H4 (cell line): ENCODE measurements at places on chromosomes 7 and 10. TPM values are rescaled to one million over a fixed set of nuclear protein-coding genes. Genes with fewer than 3 reads are reported as not detected.

Gene PTF1A
- not detected in 2 replicates for total RNA-seq

GRCh38 chr10:3977761-3978160, 192.8 kb upstream of the KLF6 start:
- no peak for DNase-seq

DNA sequence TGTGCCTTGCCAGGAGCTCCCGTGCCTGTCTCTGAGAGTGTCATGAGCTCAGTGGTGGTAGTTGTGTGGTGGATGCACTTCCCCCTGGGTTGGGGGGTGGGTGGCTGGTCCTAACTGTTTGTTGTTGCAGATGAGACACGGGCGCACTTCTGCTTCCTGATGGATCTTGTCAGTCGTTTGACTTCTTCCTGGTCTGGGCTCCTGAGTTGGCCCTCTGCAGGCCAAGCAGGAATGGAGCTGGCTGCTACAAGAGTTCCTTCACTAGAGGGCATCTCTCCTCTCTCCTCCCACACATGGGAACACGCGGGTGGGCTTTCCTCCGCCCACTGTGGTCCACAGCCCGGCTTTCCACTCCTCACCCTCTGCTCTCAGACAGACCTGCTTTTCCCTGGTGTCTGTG, 82.0 kb downstream of the BMS1 start:
- no peak for DNase-seq

Gene TRIL
- not detected in 2 replicates for total RNA-seq

Gene STK17A
- total RNA-seq = 161 and 166 TPM in 2 replicates

- no peak for DNase-seq
Observed at GRCh38 chr10:70193391-70193844, 23.1 kb upstream of the SAR1A start.

Gene FAM25G
- not detected in 2 replicates for total RNA-seq

- no peak for DNase-seq
Observed at GRCh38 chr7:106381252-106381651, 96.5 kb upstream of the NAMPT start.

DNA sequence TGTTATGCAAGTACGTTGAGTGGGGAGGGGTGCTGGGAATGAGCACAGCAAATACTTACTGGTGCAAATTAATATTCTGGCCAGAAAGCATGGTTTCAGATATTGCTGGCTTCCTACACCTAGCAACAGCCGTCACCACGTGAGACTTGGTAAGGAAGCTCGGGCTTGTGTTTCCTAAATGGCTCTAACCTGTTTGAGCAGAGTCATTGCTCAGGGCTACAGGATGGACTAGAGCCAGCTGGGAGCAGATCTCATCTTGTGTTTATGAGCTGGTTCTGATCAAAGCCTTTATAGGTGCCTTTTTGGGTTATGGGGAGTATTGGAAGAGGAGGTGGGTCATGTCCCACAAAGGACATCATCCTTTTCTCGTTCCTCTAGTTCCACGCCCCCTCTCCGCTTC, 200.3 kb downstream of the BUB3 start:
- DNase-seq = no peak

GRCh38 chr10:80185578-80186299, 19.6 kb downstream of the ANXA11 start:
- DNase-seq = no peak

GRCh38 chr10:103619424-103620351, 126.2 kb downstream of the NEURL1 start:
- no peak for DNase-seq

- no peak for DNase-seq
Observed at GRCh38 chr10:51527522-51528219, 171.7 kb downstream of the CSTF2T start.

GRCh38 chr7:45081670-45081974, 7.1 kb downstream of the NACAD start:
- no peak for DNase-seq

DNA sequence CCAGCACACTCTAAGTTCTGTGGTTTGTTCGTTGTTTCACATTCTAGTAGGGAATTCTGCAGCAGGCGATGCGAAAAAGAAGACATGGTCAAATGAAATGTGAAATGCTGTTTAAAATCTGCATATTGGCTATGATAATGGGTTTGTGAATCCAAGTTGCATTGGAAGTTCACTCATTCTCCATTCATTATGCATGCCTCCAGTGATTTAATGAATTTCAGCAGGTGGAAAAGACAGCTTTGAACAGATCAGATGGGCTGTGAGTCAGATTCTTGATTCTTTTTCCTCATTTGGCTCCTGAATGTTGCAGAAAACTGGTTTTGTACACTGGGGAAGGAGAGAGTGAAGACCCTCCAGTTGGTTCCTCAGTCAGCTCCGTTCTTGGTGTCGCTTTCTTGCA, 52.1 kb downstream of the PNLIPRP2 start:
- DNase-seq = no peak

GRCh38 chr10:76576276-76576962, 1061.2 kb downstream of the KCNMA1 start:
- DNase-seq = peak; percentile 36
